ENCODE measurements at places on chromosomes 7 and 10.

DNA sequence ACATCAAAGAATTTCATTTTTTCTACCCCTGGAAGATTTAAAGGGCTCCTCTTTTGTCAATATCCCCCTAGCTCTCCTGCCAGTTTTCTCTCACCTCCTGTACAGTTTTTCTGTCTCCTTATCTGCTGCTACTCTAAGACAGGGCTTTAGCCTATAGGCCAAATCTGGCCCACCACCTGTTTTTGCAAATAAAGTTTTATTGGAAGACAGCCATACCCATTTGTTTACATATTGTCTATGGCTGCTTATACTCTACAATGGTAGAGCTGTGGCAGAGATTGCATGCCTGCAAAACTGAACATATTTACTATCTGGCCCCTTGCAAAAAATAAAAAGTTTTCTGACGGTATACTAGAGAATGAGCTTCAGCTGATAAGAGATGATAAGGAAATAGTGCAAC lies 37.4 kb upstream of the GARS1 start:
- peak; percentile 72 for DNase-seq

DNA sequence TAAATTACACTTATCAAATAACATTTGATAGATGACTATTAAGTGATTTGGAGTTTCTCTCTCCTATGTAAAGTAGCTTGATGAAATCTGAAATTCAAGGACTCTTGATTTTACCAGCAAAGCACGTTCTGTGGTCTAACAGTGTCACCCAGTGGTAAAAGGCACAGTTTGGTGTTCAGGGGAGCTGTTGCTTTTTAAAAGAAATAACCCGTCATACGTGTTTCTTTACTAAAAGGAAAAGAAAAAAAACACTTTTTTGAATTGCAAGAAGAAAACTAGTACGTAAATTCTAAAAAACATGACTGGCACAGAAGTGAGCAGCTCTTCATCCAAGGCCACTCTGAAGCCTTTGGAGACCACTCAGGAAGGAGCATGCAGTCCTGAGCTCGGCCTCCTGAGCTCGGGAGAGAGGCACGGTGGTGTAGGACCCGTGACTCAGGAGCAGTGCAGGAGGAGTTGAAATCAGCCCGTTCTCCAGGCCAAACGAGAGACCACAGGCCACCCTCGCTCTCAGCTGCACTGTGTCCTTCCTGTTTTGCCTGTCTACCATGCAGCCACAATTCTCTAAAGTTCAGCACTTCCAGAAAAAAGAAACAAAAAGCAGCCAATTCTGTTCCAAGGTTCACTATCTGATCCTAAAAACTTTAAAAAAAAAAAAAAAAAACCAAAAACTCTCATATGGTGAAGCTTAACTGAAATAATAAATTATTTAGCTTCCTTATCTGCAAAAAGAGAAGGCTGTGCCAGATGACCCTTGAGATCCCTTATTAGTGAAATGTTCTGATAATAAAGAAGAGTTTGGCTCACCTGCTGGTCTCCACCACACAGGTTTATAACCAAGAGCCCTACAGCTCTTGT lies 212.6 kb upstream of the FRMD4A start:
- DNase-seq = no peak

DNA sequence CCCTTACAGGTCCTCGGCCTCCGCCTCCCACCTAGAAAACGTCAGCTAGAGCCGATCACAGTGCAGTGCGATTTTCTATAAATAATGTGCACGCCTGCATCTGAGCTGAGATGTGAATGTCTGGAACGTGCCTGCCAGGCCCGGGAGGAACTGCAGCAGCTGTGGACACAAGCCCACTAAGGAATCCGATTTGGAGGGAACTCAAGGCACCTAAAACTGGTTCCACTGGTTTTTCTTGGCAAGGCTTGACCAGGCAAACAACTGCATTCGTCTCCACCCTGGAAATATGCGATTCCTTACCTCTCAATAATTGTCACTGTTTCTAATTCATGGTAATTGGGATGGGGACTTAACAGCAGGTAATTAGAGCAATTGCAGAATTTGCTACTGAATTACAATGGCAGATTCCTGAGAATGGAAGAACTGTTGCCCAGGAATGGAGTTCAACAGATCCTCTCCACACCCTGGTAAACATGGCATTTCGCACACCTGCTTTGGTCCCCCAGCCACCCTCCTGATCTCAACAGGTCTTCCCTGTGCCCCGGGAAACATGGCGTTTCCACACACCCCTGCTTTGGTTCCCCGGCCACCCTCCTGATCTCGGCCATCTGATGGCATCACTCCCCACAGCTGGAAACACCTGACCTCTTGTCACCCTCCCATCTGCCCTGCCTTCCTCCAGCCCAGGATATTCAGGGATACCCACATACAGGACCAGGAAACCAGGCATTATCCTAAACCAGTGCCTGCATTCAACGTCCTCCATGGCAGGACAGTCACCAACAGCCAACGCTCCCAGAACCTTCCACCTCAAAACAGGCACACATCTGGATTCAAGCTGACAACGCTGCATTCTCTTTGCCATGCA lies 76.0 kb downstream of the DIP2C start:
- DNase-seq = peak; percentile 69

GRCh38 chr7:34242391-34242790 lies 337.1 kb downstream of the BMPER start:
- DNase-seq = no peak

DNA sequence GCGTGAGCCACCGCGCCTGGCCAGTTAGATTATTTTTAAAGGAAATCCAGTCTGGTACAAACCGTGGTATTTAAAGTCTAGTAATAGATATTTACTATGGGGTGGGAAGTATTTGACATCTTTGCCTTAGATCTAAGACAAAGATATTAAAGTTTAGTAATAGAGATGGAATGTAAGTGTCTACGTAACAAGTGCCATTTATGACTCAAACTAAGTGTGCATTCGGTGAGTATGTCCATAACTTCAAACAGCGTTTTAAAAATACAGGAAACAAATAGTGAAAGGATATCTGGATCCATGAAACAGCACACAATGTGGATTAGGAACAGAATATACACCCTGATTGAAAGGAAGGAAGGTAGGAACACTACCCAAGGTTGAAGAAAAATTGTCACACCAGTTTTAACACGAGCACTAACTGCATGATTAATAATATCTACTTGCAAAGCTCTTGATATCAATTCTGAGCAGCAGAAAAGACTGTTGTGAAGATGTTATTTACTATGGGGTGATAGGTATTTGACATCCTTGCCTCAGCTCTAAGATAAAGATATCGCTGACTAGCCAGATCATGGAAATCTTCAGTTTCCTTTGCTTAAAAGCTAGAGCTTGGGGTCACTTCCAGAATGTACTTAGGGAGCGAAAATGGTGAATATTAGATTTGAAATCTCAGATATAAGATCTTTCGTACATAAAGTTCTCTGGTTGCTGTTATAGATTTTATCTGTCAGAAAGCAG lies 48.7 kb downstream of the EPC1 start:
- no peak for DNase-seq

- no peak for DNase-seq
These were observed 173.3 kb upstream of the ZMIZ1 start for GRCh38 chr10:78895469-78895868.

- no peak for DNase-seq
These were observed 812 bp downstream of the DOCK1 start for GRCh38 chr10:126905776-126906703.

GRCh38 chr7:132500727-132501440 lies 75.4 kb downstream of the PLXNA4 start:
- no peak for DNase-seq

GRCh38 chr10:61923210-61923949 lies 21.9 kb downstream of the ARID5B start:
- no peak for DNase-seq

GRCh38 chr7:50782375-50783208 lies at the start of gene GRB10:
Gene GRB10, minus strand, starts transcription at chr7:50782896. Its CDS starts 50,574 bp downstream, at chr7:50732322.
- peak; percentile 68 for DNase-seq

DNA sequence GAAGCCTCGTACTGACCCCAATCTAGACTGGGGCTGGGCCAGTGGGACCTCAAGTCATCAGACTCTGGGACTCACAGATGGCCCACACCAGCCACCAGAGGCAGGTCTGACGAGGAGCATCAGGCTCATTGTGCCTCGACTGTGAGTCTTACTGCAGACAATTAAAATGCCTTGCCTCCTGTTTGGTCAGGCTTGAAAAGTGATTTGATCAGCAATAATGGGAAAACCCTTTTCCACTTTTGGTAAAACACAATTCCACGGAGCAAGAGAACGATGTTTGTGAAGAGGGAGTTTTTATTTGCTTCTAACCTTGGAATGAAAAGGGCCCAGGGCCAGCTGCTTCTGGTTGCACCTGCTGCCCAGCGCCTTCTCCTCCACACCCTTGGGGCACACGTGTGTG lies 43.9 kb downstream of the C10orf143 start:
- peak; percentile 23 for DNase-seq

- no peak for DNase-seq
These were observed 779 bp downstream of the IFIT2 start for GRCh38 chr10:89302625-89303024.

DNA sequence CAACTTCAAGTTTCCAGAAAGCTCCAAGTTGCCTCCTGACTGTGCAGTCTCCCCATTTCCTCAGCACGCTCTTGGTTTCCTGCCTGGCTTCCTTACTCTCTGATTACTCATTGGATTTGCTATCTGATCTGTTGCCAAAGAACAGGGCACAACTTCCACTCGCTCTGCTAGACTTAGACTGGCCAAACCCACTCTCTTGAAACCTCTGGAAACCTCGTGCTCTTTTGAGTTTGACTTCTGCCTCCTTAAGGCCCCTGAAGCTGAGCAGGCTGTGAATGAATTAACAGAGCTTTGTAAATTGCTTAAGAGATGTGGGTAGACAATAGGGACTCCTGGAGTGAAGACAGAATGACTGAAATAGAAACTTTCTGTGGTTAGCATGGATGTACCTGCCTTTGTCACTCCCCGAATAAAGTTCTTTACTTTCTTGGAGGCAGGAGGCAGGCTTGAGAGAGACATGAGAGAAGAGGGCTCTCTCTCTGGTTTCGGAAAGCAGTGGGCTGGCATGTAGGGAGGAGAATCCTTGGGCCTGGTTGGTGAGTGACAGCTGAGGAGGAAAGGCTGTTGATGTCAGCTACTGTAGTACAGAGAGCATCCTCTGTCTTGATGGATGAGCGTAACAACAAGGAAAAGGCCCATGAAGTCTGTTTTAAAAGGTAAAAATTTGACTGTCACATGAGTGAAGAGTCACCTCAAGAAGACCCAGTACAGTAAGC lies 70.8 kb downstream of the CHN2 start:
- DNase-seq = no peak

GRCh38 chr7:43119371-43120075 lies 7.1 kb downstream of the HECW1 start:
- DNase-seq = no peak

GRCh38 chr7:48387932-48388331 lies 216.7 kb downstream of the ABCA13 start:
- DNase-seq = no peak

DNA sequence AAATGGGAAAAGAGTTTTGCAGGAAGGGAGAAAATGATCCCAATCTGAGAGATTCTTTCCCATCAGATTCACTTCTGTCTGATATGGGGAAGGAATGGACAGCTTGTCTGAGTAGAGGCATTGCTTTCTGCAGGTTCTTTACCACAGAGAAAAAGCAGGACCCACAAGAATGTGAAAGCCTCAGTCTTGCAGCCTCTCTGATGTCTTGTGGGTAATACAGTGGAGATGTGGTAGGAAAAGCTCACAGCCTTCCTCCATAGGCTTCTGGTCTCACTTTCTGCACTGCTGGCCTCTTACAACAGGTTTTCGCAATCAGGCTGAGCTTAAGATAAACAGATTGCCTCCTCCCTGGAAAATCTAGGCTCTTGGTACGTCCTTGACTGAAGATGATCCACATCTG lies 551 bp downstream of the IFIT1 start:
- peak; percentile 6 for DNase-seq

GRCh38 chr10:73551515-73551914 lies 39.6 kb downstream of the USP54 start:
- no peak for DNase-seq

- DNase-seq = no peak
These were observed 550.0 kb downstream of the REEP3 start for GRCh38 chr10:64071218-64071617.

- no peak for DNase-seq
These were observed 12.6 kb upstream of the NPVF start for GRCh38 chr7:25240896-25241295.

All from NCI-H345 (cell line).